ENCODE measurements at places on chromosomes 12 and 14. TPM values are rescaled to one million over a fixed set of nuclear protein-coding genes. Genes with fewer than 3 reads are reported as not detected.

DNA sequence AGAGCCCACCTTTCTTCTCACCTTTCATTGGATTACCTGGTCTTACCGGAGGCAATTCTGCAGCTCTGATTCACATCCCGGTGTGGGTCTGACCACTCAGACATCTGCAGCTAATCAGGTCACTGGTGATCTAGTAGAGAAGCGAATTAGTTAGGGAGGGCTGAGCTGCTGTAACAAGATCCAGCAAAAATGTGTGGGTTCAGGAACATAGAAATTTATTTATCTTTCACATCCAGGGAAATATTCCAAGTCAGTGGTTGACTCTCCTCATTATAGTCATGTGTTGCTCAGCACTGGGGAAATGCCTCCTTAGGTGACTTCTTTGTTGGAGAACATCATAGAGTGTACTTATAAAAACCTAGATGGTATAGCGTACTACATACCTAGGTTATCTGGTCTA is 218.7 kb upstream of the PELI2 start:
- no peak overlapping the region for H3K4me3 ChIP-seq
- H3K36me3 ChIP-seq: no peaks in the 10 kb centered on the region
- no peaks in the 10 kb centered on the region for H3K27me3 ChIP-seq
- no peak overlapping the region for H3K27ac ChIP-seq
- no peak for ATAC-seq

DNA sequence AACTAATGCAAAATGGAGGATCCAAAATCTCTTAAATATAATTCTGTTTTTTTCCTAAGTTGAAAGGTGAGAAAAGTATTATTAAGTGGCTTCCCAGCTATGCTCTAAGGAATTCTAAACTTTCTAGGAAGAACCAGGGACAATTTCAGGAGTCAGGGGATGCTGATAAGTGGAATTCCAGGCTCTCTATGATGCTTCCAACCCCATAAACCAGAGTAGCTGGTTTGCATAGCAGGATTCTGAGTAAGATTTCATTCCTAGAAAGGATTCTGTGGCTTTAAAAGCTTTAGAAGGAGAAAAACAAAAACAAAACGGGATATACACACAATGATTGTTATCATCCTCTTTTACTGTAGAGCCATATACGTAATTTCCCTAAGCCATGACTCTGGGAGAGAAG is 93.9 kb downstream of the SLC16A7 start:
- H3K27ac ChIP-seq: no peak overlapping the region
- no peaks in the 10 kb centered on the region for H3K36me3 ChIP-seq
- no peaks in the 10 kb centered on the region for H3K27me3 ChIP-seq
- H3K4me3 ChIP-seq: no peak overlapping the region
- no peaks in the 10 kb centered on the region for H3K4me1 ChIP-seq

DNA sequence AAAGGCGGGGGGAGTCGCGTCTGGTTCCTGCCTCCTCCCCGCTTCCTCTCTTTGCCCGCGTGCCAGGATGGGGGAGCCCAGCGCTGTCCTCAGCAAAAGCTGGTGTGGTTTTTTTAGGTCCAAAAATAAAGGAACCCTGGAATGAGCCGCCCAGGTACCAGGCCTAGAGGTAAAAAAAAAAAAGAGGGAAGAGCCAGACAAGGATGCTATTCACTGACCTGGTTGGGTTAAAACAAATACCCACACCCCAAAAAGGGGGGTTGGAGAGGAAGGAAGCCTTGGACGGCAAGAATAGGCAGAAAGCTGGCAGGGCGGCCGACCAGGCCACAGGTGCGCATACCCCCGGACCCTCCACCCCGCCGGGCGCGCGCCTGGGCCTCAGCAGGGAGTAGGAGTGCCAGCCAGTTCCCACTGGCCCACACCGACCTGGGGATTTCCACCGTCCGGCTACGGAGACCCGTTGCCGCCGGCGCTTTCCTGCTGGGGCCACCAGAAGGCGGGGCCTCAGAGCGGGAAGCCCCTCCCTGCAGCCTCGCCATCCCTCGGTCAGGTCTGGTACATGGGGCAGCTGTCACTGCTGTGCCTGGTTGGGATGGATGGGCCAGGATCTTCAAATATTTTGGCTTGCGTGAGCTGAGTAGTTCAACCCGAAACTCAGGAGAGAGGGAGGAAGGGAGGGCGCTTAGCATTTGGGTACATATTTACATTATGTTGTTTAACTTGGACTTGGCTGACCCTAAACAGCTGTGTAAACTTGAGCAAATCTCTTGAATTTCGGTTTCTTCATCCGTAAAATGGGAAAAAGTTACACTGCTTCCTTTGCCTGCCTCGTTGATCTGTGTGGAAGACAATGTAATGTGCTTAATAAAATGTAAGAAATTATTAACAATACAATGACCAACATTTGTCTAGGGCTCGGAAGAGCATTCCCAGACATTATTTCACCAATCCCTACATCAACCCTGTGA is 5.4 kb upstream of the IRF2BPL start:
- H3K36me3 ChIP-seq: no peaks in the 10 kb centered on the region
- ATAC-seq: peak; percentile 60
- H3K27me3 ChIP-seq: no peaks in the 10 kb centered on the region
- H3K4me1 ChIP-seq: peaks cover 61% of the 10 kb centered on the region

DNA sequence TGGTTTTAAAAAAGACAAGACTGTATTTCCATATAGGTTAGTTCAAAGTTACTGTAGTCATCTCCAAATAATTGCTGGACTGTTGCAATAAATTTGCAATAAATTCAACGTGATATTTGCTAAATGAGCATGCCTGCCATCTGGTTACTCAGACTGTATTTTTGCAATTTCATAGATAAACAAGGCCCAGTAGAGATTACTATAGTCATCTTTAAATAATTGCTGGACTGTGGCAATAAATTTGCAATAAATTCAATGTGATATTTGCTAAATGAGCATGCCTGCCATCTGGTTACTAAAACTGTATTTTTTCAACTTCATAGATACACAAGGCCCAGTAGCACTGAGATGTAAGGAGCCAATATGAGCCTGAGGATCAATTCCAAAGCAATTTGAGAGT is 5.6 kb downstream of the NTN4 start:
- no peak overlapping the region for H3K27ac ChIP-seq
- no peaks in the 10 kb centered on the region for H3K27me3 ChIP-seq
- no peak overlapping the region for H3K4me3 ChIP-seq

The RNASE3 gene
- not detected for total RNA-seq

DNA sequence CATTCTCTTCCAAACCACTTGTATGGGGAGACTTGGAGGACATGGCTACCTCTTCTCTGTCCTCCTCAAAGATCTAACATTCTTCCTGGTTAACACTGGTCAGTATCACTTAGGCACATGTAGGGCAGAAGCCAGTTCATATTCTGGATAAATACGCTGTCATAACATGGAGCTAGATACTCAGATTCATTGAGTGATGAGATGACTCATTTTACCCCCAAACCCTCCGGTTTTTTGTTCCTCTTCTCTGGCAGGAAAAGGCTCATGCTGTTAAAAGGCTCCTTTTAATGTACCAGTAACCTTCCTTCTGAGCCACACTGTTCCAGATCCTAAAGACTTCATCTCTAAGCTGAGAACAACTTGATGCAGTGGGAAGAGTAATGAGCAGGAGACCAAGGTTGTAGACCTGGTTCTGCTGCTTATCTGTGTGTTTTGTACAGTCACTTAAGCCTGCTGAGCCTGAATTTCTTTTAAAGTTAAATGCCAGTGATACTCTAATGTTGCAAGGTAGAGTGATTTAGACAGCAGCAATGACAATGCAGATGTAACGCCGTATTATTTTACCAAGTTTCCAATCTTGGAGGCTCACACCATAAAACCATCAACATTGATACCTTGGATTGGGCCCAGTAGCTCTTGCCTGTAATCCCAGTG is 57.3 kb upstream of the ELK3 start:
- no peaks in the 10 kb centered on the region for H3K36me3 ChIP-seq
- H3K27ac ChIP-seq: no peak overlapping the region
- no peaks in the 10 kb centered on the region for H3K4me1 ChIP-seq
- H3K4me3 ChIP-seq: no peak overlapping the region
- ATAC-seq: no peak

DNA sequence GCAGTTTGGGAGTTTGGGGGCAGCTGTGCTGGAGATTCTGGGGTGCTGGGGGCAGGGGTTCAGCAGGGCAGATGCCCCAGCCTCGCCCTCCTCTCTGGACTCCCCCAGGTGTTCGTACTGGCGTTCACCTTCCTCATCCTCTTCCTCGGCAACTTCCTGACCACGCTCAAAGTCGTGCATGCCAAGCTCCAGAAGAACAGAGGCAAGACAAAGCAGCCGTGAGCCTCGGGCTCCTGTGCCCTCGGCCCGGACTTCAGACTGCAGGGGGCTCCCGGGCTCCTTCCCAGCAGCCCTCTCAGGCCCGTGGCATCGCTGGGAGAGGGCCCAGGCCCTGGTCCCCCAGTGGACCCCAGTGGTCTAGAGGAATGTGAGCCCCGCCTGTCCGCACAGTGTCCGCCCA is 18.0 kb downstream of the RHOF start:
- no peaks in the 10 kb centered on the region for H3K27me3 ChIP-seq
- H3K4me3 ChIP-seq: no peak overlapping the region
- H3K36me3 ChIP-seq: peaks cover 19% of the 10 kb centered on the region
- no peaks in the 10 kb centered on the region for H3K4me1 ChIP-seq
- ATAC-seq: no peak

- no peak for ATAC-seq
- H3K36me3 ChIP-seq: no peaks in the 10 kb centered on the region
- H3K4me3 ChIP-seq: no peak overlapping the region
Measured at GRCh38 chr12:70321191-70321590, 44.9 kb upstream of the KCNMB4 start.

- no peaks in the 10 kb centered on the region for H3K4me1 ChIP-seq
- peak overlapping the region; percentile 81 for H3K4me3 ChIP-seq
- H3K27ac ChIP-seq: peak overlapping the region; percentile 66
- H3K27me3 ChIP-seq: no peaks in the 10 kb centered on the region
- ATAC-seq: peak; percentile 3
Measured at GRCh38 chr14:31560759-31561154, 447 bp upstream of the NUBPL start.

- H3K4me1 ChIP-seq: no peaks in the 10 kb centered on the region
- H3K36me3 ChIP-seq: no peaks in the 10 kb centered on the region
- peak; percentile 51 for ATAC-seq
- no peak overlapping the region for H3K4me3 ChIP-seq
- H3K27me3 ChIP-seq: no peaks in the 10 kb centered on the region
- H3K27ac ChIP-seq: no peak overlapping the region
Measured at GRCh38 chr14:89750281-89750755, 204.2 kb downstream of the EFCAB11 start.

DNA sequence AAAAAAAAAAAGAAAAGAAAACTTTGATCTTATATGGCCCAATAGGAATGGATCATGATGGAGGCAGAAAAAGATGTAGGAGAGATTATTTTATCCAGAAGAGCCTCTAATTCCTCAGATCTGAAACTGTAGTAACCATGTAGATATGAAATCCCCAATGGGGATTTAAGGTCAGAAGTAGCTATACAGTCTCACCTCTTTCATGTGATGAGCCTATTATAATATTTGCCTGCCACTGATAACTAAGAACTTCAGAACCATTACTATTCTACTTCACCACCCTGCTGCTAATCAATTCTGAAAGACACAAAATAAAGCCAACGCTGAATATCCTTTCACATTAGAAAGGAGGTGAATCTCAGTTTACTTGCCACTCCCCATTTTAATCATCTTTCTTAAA is 29.3 kb downstream of the BAZ1A start:
- no peak overlapping the region for H3K27ac ChIP-seq
- peaks cover 10% of the 10 kb centered on the region for H3K36me3 ChIP-seq
- H3K4me3 ChIP-seq: no peak overlapping the region
- H3K27me3 ChIP-seq: no peaks in the 10 kb centered on the region

DNA sequence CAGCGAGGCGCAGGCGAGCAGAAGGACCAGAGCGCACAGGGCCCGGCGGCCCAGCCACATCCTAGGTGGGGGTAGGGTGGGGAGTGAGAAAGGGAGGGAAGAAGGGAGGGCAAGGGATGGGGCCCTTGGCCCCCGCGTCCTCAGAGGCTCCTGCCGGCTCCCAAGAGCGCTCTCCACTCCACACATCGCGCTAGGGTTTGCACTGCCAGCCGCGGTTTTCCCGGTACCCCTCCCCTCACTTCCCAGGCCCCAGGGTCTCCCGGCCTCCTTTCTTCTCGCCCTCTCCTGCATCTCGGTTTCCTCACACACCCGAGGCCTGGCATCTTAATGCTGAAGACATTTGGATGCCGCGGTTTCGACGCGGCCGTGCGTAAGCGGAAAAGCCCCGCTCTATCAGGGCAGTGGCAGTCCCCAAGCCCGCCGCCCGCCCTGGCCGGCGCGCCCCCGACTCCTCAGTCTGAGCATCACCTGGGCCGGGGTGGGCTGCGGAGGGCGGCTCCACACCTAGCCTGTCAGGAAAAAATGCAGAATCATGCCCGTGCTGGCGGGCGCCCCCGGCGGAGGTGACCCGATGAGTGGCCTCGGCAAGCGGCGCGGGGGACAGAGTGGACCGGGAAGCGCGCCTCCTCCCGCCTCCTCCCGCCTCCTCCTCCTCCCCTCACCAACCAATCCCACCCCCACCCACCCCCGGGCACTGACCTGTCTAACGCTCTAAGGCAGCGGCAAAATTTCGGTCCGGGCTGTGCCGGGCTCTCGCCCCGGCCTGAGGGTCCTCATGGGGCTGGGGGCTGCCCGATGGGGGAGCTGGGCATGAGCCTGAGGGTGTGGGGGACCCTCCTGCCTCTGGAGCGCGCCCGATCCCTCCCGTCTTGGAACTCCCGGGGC is 686 bp downstream of the B4GALNT1 start:
- no peak overlapping the region for H3K27ac ChIP-seq
- H3K27me3 ChIP-seq: peaks cover 68% of the 10 kb centered on the region
- peak overlapping the region; percentile 35 for H3K4me3 ChIP-seq
- peaks cover 10% of the 10 kb centered on the region for H3K4me1 ChIP-seq

The TRHDE gene
- 0.74 TPM for total RNA-seq

The TRIM9 gene
- 1.6 TPM for total RNA-seq

- H3K4me1 ChIP-seq: no peaks in the 10 kb centered on the region
- peaks cover 6% of the 10 kb centered on the region for H3K27me3 ChIP-seq
- ATAC-seq: no peak
- H3K4me3 ChIP-seq: peak overlapping the region; percentile 29
- H3K36me3 ChIP-seq: no peaks in the 10 kb centered on the region
Measured at GRCh38 chr12:7915661-7916403, 20.2 kb downstream of the SLC2A3 start.

The KRT72 gene
- total RNA-seq: not detected

DNA sequence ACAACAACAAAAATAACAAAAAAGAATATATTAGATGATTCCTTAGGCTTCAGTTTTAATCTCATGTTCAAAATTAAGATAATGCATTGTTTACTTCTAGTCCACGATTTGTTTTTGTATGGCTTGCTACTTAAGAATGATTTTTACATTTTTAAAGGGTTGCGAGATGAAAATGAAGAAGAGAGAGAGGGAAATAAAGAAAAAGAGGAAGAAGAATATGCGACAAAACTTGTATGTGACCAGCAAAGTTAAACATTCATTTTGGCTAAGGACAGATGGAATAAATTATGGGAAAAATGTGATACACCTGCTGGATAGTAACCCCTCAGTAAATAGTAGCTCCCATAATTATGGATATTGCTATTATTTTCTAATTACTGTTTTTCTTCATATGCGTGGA is 1.2 kb upstream of the GIT2 start:
- no peaks in the 10 kb centered on the region for H3K27me3 ChIP-seq
- no peak for ATAC-seq
- H3K36me3 ChIP-seq: no peaks in the 10 kb centered on the region
- H3K27ac ChIP-seq: no peak overlapping the region
- H3K4me3 ChIP-seq: no peak overlapping the region

- peak; percentile 31 for ATAC-seq
- H3K27me3 ChIP-seq: no peaks in the 10 kb centered on the region
- H3K27ac ChIP-seq: no peak overlapping the region
- peaks cover 18% of the 10 kb centered on the region for H3K4me1 ChIP-seq
- no peaks in the 10 kb centered on the region for H3K36me3 ChIP-seq
- no peak overlapping the region for H3K4me3 ChIP-seq
Measured at GRCh38 chr14:22333422-22334274, 255.4 kb downstream of the DAD1 start.

The GZMB gene
- total RNA-seq: not detected

The SERPINA12 gene
- not detected for total RNA-seq

The EID3 gene
- total RNA-seq: 18.7 TPM

Measured in gastroesophageal sphincter (tissue), 4 donors.